ENCODE measurements at places on chromosomes 2 and 18.

GRCh38 chr2:236824836-236825235 lies 255.2 kb downstream of the ACKR3 start:
- DNase-seq, result no peak

DNA sequence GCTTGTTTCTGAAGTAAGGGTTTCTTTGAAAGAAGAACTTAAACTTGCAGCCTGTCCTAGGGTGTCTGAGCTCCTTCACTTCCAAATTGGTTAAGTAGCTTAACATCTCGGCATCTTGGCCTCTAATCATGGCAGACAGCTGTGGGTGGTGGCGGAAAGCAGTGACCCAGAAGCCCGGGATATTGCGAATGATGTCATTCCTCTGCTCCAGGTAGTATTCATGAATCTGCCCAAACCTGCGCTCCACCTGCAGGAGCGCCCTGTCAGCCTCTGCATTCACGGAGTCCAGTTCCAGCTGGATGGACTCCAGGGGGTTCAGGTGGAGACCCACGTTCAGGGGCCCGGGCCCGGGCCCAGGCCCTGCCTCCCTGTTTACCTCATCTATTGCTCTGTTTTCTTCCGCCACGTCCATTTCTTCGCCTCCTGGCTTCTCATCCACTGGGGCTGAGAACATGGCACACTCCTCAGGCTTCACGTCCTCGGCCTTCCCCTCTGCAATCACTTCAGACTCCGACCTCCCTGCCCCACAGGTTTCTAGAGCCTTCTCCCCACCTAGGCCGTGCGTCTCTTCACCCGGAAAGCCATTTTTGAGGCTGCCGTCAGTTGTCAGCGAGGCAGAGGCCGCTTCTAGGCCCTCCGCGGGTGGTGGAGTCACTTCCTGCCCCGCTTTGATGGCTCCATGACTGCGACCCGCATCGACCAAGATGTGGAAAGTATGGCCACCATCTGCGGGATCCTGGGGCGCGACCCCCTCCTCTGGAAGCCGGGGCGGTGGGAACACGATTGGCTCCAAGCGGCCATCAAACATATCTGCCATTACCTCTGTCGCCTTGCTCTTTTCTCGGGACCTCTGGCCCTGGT lies 569 bp downstream of the TSPYL6 start:
- DNase-seq, result no peak

DNA sequence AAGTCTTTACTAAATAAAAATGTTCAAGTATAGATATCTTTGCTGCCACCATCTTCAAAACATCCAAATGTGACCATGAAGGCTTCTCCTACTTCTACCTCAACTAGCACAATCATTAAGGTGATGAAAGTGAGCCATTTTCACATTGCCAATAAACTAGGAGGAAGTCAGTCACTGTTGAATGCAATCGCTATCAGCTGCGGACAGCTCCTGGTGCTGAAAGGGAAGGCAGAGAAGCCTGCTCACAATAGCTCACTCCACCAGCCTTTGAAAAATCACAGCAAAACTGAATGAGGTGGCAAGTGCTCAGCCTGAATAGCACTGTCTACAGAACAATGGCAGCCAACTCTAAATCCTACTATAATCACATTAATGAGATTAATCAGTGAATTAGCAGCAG lies 2.2 kb downstream of the MYT1L start:
- DNase-seq, result no peak

GRCh38 chr2:215369181-215369760 lies 57.4 kb downstream of the ATIC start:
- no peak for DNase-seq

GRCh38 chr2:9832586-9832985 lies 10.7 kb upstream of the TAF1B start:
- no peak for DNase-seq

- no peak for DNase-seq
Measured at GRCh38 chr2:138112536-138112935, 148.3 kb downstream of the HNMT start.

- no peak for DNase-seq
Measured at GRCh38 chr2:122795763-122796162, 1040.3 kb downstream of the TSN start.

DNA sequence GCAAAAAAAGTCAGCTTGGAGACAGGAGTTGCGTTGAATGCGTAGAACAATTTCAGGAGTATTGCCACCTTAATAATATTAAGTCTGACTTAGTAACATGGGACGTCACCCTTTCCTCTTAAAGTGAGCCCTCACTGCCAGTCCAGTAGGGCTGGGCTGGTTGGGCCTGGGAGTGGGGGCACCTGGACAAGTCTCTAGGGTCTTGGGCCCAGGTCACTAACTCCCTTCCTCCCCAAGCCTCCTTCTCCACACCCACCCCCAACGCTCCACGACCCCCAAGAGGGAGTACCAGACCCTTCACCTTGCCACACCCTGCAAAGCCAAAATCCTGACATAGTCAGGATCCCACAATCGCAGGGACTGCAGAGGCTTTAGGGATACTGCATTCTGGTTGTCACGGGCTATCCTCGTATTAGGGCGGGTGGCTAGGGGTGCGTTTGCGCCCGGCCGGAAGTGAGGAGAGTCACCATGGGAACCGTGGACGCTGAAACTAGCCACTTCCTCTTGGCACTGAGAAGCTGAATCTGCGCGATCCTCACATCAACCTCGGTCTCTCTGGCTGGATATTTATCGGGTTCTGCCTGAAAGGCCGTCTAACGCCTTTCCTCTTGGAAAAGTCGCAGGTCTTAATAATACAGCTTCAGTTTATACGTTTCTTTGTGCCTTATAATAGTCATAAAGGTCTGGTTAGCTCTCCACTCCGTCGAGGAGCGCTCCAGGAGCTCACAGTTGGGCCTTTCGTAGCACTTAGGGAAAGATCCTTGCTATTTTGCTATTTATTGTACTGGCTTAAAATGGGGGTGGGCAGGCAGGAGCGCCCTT lies 10.3 kb upstream of the CXXC1 start:
- DNase-seq, result peak; percentile 55

DNA sequence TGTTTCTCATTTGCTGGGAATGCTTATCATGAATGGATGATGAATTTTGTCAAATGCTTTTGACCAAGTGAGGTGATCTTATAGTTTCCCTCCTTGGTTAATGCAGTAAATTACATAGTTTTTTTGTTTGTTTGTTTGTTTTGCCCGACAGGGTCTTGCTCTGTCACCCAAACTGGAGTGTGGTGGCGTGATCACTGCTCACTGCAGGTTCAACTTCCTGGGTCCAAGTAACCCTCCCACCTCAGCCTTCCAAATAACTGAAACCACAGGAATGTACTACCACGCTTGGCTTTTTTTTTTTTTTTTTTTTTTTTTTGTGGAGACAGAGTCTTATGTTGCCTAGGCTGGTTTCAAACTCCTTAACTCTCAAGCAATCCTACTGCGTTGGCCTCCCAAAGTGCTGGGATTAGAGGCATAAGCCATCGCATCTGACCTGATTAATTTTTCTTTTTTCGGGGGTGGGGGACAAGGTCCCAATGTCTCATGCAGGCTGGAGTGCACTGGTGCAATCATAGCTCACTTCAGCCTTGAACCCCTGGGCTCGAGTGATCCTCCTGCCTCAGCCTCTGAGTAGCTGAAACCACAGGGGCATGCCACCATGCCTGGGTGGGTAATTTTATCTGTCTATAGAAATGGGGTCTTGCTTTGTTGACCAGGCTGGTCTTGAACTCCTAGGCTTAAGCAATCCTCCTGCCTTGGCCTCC lies 48.6 kb downstream of the SMAD2 start:
- no peak for DNase-seq

- no peak for DNase-seq
Measured at GRCh38 chr2:226136739-226137138, 662.9 kb downstream of the IRS1 start.

DNA sequence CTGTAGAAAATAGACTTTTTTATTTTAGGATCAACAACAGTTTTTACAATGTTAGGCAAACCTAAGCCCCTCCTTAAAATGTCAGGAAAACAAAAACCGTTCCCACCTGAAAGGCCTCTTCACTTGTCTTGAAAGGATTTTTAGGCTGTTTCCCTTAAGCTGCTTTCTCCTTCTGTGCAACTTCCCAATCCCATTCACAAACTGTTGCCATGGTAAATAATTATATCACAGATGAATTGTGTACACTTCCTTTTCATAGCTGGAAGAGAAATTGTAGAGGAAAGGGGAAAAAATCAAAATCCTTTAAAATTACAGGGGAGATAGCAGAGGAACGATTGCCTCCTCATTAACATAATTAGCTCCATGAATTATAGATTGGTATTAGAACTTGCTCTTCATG lies 1488.0 kb upstream of the CELF4 start:
- DNase-seq, result no peak

- DNase-seq, result no peak
Measured at GRCh38 chr2:5093056-5093455, 599.1 kb upstream of the SOX11 start.

GRCh38 chr18:8715599-8715998 lies 10.2 kb downstream of the MTCL1 start:
- DNase-seq, result no peak

DNA sequence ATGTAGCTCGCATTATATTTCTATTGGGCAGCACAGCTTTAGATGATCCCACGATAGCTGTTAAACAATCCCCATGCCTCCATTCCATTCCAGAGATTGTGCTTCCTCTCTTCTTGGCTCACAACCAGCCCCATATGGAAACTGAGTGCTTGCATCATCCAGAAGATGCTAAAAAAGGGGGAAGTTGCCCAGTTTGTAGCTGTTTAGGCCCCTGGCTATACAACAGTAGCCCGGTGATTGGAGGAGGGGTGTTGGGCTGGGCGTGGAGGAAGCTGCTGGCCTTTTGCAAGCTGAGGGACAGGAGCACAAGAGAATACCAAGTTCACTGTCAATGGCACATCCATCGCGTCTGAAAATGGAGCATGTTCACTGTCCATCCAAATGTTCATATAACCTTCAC lies 360.2 kb downstream of the ALK start:
- no peak for DNase-seq

- no peak for DNase-seq
Measured at GRCh38 chr2:24016376-24016761, 6.5 kb downstream of the MFSD2B start.

GRCh38 chr18:8114480-8114879 lies 494.8 kb upstream of the RAB12 start:
- no peak for DNase-seq

Measured in T-helper 9 cell (primary cell).